ENCODE measurements at places on chromosomes 2 and 18.

DNA sequence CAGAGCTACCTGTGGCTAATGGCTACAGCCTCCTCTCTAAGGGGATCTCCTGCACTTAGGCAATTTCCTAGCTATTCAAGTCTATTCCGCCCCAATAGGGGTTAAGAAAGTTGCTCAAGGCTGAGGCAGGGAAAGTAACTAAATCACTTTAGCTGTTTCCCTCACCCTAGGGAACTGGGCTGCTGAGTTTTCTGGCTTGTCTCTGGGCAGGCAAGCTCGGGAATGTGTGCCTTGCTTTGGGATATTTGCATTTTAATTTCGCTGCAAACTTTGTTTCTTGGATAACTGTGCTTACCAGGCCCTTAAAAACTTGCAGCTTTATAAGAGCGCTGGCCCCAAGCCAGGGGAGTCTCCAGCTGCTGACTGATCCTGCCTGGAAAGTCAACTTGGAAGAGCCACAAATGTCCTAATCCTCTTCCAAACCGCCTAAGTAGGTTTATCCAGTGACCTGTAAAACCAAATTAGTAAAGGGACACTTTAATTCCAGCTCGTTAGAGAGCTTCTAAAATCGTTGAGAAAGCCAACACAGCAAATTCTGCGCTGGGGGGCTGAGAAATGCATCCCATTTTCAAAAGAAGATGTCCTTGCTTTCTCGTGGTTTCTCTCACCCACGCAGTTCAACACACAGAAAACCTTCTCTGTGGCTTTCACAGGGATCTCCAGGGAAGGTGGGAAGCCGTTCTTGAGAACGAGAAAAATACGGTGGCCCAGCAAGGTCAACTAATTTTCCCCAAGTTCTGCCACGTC is 59.5 kb upstream of the SP3 start:
- no peak for DNase-seq

- DNase-seq: no peak
Measured at GRCh38 chr2:170818752-170819470, 2.2 kb downstream of the GAD1 start.

DNA sequence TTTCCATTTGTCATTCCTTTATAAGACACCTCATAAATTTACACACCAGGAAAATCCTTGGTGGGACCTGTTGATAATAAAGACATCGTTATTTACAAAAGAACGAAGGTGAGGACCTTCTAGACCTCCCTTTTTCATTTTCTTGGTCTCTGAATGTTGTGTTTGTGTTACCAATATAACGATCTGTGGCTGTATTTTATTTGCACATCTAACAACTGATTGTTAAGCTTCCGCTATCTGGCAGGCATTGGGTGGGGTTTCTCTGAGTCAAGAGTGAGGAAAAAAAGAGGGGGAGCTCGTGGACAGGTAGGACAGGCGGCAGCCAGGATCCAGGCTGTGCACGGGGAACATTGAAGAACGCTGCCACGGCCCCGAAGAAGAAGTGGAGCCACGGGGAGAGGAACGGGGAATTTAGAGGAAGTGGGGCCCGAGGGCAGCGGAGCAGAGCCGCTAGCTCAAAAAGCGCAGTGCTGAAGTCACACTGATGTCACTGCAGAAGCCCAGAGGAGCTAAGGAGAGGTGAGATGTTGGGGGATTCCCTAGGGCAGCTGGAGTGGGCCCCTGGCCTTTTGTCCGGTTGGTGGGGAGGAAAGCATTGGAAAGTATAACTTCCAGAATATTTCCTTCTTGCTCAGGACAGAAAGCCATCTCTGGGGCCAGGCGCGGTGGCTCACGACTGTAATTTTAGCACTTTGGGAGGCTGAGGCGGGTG is 20.9 kb upstream of the DNMT3A start:
- no peak for DNase-seq

GRCh38 chr2:222434204-222434603 is 9.9 kb downstream of the SGPP2 start:
- no peak for DNase-seq

DNA sequence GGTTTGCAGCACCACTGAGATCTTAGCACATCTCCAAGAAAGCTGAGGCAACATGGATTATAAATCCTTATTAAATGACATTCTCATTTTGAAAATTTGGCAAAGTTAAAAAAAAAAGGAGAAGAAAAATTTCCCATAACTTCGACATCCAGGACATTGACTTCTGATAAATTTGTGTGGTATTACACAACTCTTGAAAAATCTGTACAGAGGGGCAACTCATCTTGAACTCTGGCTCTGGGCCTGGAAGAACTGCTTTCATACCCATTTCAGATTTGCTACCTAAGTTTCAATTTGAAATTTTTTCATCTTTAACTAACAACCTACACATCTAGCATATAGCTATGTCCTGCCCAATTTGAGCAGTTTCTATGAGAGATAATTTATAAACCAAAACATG is 118.0 kb upstream of the UGP2 start:
- no peak for DNase-seq

DNA sequence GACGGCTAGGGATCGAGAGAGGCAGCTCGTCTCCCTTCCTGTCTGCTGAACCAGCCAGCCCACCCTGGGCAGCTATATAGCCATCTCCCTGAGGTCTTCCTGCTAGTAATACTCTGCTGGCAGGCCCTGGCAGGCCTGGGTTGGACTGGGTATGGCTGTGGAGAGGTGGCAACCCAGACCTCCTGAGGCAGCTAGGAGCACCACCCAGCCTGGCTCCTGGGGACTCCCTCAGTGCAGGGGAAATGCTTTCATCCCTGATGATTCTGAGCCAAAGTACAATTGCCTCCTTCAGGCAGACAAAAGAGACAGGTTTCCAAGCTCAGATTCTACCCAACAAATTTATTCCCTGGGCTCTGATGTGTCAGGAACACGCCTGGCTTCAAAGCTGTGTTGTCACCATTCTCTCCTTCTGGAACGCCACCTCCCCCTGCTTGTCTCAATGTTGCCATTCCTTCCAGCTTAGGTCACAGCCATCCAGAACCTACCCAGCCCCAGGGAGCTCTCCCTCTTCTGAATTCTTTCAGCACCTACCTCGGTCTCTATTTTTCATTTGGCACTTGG is 4.7 kb upstream of the DNAJB2 start:
- no peak for DNase-seq

GRCh38 chr18:78685250-78685979 is 294.2 kb upstream of the SALL3 start:
- no peak for DNase-seq

DNA sequence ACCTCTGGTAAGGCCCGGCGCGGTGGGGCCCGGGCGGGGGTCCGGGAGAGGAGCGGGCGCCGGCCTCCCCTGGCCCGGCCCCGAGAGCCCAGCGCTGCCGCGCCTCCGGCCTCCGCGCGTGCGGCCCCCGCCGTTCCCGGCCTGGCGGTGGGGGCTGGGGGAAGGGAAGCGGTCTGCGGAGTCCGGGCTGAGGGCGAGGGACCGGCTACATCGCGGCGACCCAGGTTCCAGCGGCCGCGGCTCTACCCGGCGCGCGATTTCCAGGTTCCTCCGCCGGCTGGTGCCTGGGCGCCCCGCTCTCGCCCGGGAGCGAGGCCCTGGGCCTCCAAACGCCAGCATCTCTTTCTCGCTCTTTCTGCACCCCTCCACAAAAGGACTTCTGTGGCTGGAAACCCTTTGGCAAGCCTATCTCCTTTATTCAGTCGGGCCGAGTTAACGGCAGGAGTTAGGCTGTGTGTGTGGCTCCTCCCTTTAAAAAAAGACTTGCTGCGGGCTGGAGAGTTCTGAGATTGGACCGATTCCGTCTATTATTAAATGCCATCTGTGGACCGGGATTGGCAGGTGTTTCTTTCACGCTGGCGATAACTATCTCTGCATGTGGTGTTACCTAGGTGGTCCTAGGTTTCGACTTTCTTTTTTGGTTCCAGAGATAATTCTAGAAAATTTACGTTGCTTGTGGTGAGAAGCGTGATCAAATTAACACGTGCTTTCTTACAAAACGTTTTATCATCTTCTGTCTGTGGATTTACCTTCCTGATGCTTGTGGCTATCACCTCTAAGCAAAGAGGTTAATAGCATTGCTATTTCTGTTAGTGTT is 592 bp downstream of the ME2 start:
- no peak for DNase-seq

DNA sequence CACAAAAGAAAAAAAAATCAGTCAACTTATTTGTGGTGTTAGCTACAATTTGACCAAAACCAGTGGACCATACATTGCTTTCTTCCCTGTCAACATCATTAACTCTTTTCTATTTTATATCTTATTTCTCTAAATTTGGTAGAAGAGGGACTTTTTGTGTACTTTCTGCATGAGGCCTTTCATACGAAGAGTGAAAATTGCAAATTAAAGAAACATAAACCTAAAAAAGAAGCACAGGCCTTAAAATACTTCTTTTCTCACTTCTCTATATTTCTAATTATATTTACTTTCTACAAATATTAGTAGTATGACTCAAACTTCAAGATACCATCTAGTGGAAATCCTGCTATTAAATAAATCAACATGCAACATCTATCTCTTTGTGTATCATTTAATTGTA is 1073.4 kb upstream of the ZEB2 start:
- no peak for DNase-seq

DNA sequence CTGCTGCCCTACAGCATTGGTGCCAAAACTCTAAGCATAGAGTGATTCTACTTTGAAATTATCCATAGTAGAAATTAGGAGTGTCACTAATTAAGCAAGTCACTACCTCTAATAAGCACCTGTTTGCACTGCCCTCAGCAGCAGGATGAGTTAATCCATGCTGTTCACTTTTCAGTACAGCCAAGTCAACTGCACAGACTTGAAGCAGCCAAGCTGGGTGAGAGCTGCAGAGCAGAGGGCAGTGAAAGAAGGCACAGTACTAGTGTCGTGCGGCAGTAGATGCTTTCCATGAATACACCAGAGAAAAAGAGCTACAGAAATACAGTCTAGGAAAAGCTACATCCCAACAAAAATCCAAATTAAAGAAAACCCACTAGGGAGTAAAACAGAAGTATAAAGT is 98.6 kb downstream of the RAPH1 start:
- no peak for DNase-seq

GRCh38 chr2:85698880-85699254 is 4.7 kb downstream of the GNLY start:
- DNase-seq: no peak

- no peak for DNase-seq
Measured at GRCh38 chr2:11550302-11550701, 16.5 kb downstream of the GREB1 start.

DNA sequence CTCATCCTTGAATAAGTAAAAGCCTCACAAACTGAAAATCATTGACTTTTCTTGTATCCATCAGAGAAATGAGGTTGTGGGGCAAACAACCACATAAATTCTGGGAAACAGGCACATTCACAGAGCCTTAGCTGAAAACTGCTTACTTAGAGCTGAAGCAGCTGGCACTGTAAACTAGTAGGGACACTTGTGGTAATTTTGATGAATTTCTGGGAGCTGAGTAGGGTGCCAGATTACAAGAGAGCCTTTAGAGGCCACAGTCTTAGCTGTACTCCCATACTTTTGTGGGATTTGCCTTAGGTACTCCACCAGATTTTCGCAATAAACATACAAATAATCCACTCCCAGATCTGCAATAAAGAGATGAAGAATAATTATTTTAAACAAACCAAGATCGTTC is 315.2 kb downstream of the TMX3 start:
- no peak for DNase-seq

GRCh38 chr18:55699233-55699765 is 111.3 kb upstream of the TCF4 start:
- DNase-seq: no peak

DNA sequence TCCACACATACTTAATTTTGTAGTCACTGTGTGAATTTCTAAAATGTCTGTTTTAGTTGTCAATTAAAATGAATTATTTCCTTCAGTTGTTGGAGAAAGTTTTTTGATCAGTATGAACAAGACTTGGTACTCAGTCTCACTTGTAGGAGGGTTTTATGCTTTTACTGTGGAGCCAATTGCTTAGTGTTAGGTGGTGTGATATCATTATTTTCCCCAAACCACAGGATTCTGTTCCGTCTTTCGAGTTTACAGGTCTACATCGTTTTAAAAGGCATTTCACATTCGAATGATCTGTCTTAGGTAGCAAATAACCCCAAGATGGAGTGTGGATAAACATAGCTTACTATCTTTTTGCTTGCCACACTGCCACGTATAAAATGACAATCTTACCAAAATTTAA is 803.1 kb downstream of the SATB2 start:
- DNase-seq: no peak

DNA sequence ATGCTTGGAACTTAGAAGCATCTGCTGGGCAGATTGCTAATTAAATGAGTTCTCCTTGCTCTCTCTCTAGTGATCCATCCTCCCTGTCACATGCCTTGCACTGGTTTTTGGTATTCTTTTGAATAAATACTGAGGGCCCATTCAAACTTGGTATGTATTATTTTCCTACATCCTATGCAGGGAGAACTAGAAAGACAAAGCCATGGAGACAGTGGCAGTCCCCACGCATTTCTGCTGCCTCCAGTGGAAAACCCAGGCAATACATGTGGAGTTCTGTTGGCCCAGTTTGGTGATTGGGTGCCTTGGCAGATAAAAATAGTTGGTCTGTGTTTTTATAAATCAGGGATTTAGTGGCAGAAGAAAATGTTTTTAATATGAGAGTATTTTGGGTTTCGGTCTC is 68.7 kb downstream of the DIS3L2 start:
- DNase-seq: no peak

DNA sequence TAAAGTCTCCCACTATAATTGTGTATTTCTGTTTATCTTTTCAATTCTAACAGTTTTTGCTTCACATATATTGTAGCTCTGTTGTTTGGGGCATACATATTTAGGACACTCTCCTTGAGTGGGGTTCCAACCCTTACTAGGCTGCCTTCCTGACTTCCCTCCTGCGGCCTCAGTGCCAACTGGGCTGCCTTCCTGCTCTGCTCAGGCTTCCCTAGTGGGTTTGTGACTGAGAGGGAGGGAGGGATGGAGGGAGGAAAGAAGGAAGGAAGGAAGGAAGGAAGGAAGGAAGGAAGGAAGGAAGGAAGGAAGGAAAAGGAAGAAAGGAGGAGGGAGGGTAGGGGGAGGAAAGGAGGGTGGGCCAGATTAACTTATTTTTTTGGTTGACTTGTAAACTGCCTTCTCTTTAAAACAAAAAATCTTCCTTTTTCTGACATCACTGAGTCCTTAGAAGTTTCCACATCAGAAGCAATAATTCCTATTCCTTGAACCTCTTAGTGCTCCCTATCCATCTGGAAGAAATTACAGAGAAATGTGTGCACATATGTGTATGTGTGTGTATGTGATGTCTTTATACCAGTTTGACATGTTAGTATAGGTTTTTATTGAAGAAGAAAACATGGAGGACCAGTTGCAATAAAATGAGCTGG is 145.4 kb upstream of the PGAP1 start:
- DNase-seq: no peak

GRCh38 chr2:236157366-236157765 is 10.8 kb downstream of the GBX2 start:
- no peak for DNase-seq

- DNase-seq: no peak
Measured at GRCh38 chr18:79819968-79820351, 22.2 kb downstream of the KCNG2 start.

All from GOT3 (cell line).